ENCODE measurements at places on chromosomes 6 and 20.

GRCh38 chr6:40996591-40997233, 42.3 kb downstream of the UNC5CL start:
- no peak for DNase-seq

GRCh38 chr6:56647172-56647762, 4.6 kb upstream of the DST start:
- DNase-seq = no peak

DNA sequence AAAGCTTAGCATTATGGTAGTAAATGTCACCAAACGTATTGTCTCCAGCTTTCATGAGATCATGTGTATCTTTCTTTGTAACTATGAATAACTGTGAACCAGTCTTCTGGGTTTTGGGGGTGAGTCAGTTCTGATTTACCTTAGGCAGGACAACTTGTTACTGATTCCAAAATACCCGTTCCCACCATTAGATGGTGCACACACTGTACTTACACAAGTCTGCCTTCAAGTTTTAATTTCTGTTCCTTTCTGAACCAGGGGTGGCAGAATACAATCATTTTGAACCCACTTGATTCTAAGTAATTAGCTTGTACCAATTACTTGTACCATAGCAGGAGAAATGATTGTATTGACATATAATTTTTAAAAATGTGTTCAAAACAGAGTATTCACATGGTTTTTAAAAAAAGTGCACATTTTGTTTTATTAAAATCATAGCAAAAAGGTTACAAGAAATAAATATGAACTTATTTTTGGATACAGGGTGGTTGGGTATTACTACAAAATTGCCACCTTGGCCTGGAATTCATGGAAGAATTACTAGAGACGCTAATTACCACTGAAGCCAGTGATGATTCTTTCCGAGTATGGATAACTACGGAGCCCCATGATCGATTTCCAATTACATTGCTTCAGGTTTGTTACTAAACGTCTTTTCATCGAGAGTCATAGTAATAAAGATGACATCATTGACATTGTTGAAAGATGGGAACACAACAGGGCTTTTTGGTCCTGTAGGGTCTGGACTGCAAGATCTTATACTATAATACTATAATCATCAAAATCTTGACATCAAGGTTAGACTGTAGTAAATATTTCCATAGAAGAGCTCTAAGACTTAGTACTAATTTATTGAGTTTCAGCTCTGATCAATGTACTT, 75.2 kb upstream of the GLP1R start:
- no peak for DNase-seq

DNA sequence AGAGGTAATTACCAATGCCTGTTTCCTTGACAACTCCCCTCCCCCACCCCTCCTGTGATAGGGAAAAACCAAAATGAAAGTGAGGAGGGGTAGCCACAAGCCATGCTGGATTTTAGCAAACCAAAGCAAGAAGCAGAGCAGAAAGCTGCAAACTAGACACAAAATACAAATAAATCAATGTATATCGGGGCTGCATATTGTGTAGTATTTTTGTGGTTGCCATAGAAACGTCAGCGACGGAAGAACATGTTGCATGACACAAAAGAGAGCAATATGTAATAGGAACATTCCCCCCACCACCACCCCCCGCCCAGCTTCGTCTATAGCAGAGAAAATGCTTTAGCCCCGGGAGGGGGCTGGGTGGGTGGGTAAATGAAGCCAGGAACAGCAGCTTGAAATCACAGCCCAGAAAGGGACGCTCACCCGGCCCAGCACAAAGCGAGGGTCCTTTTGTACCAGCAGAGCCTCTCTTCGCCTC, 548 bp downstream of the AGPAT4 start:
- peak; percentile 19 for DNase-seq

DNA sequence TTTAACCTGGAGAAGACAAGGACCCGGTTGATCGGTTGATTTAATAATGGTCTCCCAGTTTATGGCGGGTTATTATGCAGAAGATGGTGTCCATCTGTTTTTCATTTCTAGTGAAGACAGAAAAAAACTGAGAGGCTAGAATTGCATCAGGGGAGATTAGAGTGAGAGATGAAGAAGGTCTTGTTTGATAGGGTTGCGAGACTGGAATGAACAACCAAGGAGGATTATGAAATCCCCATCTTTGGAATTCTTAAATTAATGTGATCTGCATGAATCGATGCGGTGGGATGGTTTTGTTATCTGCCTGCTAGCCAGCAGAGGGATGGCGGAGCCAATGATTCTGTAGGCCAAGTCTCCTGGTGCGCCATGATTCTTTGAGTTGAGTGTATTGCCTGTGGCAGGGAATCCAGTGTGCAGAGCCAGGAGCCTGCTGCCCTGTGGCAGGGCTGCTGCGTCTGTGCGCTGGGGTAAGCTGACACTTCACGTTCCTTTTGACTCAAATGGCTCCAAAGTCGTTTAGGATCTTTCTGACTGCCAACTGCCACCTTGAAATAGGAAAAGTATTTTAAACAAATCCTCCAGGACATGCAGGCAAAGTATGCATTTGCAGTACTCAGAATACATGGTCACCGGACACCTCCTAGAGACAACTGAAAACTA, 200.1 kb downstream of the CLIC5 start:
- DNase-seq = no peak
